ENCODE measurements at places on chromosomes 16 and 17. TPM values are rescaled to one million over a fixed set of nuclear protein-coding genes. Genes with fewer than 3 reads are reported as not detected.
A peak's percentile ranks its signal among the peaks of the same experiment; 100 is the strongest.

GRCh38 chr16:706189-707061, 824 bp upstream of the FBXL16 start:
- H3K36me3 ChIP-seq = peaks cover 2% of the 10 kb centered on the region
- peaks cover 9% of the 10 kb centered on the region for H3K4me1 ChIP-seq
- no peak overlapping the region for H3K27ac ChIP-seq
- no peak for DNase-seq
- H3K27me3 ChIP-seq = peaks cover 48% of the 10 kb centered on the region
- peak overlapping the region; percentile 41 for H3K4me3 ChIP-seq

DNA sequence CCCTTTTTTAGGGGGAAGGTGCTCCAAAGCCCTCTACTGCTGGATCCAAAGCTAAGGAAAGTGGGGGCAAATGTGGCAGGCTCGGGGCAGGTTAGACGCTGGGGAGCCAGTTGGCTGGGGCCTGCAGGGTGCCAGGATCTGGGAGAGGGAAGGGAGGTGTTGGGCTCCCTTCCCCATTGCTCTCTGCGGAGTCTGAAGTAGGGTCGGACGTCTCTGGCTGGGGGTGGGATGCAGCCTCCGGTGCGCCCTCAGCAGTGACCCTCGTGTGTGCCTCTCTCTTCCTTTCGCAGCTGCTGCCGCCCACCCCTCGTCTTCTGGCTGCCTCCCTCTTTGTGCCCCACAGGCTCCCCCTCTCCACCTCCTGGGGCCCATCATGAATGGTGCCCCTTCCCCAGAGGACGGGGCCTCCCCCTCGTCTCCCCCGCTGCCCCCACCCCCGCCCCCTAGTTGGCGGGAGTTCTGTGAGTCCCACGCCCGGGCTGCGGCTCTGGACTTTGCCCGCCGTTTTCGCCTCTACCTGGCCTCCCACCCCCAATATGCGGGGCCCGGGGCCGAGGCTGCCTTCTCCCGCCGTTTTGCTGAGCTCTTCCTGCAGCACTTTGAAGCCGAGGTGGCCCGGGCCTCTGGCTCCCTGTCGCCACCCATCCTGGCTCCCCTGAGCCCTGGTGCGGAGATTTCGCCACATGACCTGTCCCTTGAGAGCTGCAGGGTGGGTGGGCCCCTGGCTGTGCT, 2.2 kb downstream of the SH2B1 start:
- DNase-seq = no peak
- no peaks in the 10 kb centered on the region for H3K27me3 ChIP-seq
- H3K27ac ChIP-seq = peak overlapping the region; percentile 70
- no peak overlapping the region for H3K4me3 ChIP-seq
- peaks cover 27% of the 10 kb centered on the region for H3K4me1 ChIP-seq

- H3K27ac ChIP-seq = peak overlapping the region; percentile 94
- peaks cover 35% of the 10 kb centered on the region for H3K4me1 ChIP-seq
- peak overlapping the region; percentile 95 for H3K4me3 ChIP-seq
- no peak for DNase-seq
- H3K36me3 ChIP-seq = peaks cover 2% of the 10 kb centered on the region
These were observed 2.5 kb downstream of the TBX21 start for GRCh38 chr17:47735536-47736011.

- peak overlapping the region; percentile 96 for H3K4me3 ChIP-seq
- DNase-seq = no peak
- peak overlapping the region; percentile 96 for H3K27ac ChIP-seq
- H3K36me3 ChIP-seq = peaks cover 6% of the 10 kb centered on the region
- no peaks in the 10 kb centered on the region for H3K27me3 ChIP-seq
- H3K4me1 ChIP-seq = peaks cover 38% of the 10 kb centered on the region
These were observed 806 bp downstream of the MRM1 start for GRCh38 chr17:36602030-36602748.

GRCh38 chr16:24729951-24730815, 732 bp downstream of the TNRC6A start:
- H3K4me3 ChIP-seq = peak overlapping the region; percentile 96
- H3K27ac ChIP-seq = peak overlapping the region; percentile 97
- peaks cover 5% of the 10 kb centered on the region for H3K36me3 ChIP-seq
- H3K4me1 ChIP-seq = peaks cover 39% of the 10 kb centered on the region
- no peaks in the 10 kb centered on the region for H3K27me3 ChIP-seq

Gene CD7
- 119 TPM for total RNA-seq

DNA sequence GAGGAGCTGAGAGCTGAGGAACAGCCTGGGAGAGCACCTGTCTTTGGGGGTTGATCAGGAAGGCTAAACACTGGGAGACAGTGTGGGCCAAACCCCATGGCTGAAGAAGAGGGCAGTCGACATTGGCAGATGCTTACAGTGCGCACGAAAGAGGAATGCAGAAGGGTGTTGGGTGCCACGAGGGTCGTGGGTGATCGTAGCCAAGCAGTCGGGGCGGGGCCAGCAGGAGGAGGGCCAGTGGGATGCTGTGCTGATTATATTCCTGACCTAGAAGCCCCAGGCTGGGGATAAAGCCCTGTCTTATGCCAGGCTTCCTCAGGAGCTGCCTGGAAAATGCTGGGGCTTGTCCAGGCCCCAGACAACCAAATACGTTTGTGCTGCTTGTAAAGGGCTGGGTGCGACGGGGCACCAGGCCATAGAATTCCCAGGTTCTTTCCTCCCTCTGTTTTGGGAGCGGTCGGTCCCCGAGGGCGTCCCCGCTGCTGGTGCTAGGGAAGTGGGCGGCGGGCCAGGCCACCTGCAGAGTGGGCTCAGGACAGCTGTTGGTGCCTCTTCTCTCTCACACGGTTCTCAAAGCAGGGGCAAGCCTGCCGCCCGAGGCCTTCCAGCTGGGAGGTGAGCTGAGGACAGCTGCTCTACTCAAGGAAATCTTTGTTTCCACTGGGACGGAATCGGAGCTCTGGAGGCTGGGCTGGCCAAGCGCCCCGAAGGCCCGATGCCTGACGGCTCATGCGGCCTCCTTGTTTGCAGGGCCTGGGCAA, 10.0 kb downstream of the C1QTNF1 start:
- peaks cover 31% of the 10 kb centered on the region for H3K27me3 ChIP-seq
- peaks cover 3% of the 10 kb centered on the region for H3K4me1 ChIP-seq
- DNase-seq = no peak
- H3K27ac ChIP-seq = no peak overlapping the region

GRCh38 chr17:65047941-65048340, 8.6 kb downstream of the GNA13 start:
- peaks cover 12% of the 10 kb centered on the region for H3K36me3 ChIP-seq
- H3K27me3 ChIP-seq = no peaks in the 10 kb centered on the region
- H3K27ac ChIP-seq = peak overlapping the region; percentile 94

Gene MYH1
- not detected for total RNA-seq

Data from T-helper 17 cell (primary cell).